ENCODE measurements at places on chromosomes 6 and 20.
A peak's percentile ranks its signal among the peaks of the same experiment; 100 is the strongest.

GRCh38 chr6:125586074-125586473 is 163.4 kb upstream of the HEY2 start:
- DNase-seq = no peak

- no peak for DNase-seq
These were observed 767 bp downstream of the AP5S1 start for GRCh38 chr20:3820901-3821727.

DNA sequence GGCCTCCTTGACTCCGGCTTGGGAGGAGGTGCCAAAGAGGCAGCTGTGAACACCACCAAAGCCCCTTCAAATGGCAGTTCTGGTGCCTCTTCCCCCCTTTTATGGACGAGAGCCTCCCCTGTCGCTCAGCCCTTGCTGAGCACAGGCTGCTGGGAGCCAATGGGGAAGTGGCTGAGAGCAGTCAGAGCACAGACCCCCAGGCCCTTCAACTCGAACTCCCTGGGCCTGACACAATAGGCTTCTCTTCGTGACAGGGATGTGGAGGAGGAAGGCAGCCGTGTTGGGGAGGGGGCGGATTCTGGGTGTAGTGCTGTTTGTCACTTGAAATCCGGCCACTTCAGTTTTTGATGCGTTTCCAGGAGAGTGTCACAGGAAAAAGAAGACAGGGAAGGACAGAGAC is at the start of gene PDYN:
Gene PDYN (minus strand): TSS at position 73 of the 400 bp plus-strand sequence. CDS start 10,974 bp downstream, outside the sequence.
- no peak for DNase-seq

- DNase-seq = peak; percentile 12
These were observed 702 bp downstream of the ETV7 start for GRCh38 chr6:36386495-36387439.

- no peak for DNase-seq
These were observed 414.1 kb downstream of the CDH26 start for GRCh38 chr20:60372275-60372674.

- DNase-seq = no peak
These were observed 16.1 kb upstream of the STK38 start for GRCh38 chr6:36563237-36563927.

DNA sequence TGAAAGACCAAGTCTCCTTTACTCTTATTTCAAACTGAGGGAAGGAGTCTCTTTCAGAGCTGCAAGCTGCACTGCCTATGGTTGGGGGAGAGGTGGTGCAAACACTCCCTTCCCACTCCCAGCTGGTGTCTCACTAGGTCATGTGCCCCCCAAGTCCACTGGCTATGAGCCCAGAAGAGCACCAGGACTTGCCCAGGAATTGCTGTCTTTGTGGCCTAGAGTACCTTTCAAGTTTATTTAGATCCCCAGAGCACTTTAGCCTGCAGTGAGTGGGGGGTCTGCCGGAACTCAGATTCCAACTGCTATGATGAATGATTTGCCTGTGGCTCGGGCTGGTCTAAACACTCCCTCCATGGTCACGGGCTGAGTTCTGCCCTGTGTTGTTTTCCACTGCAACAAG is 192.6 kb upstream of the CITED2 start:
- no peak for DNase-seq

- no peak for DNase-seq
These were observed 13.0 kb upstream of the MOXD1 start for GRCh38 chr6:132414322-132414721.

GRCh38 chr6:108211671-108212070 is 45.8 kb downstream of the NR2E1 start:
- DNase-seq = no peak

DNA sequence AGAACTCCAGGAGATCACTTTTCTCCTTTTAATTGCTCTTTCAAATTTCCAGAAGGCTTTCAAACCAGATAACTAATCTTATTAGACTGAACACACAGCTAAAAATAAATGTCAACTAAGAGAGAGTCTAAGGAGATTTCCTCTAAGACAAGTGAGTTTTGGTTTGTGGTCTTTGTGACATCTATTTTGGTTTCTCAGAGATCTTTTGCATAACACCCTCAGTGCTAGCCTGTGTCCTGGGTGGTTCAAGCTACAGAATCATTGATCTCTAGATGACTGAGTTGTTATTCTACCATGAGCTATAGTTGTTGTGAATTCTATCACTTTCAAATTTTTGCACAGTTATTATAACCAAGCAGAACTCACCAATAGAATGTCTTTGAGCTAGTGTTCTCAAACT is 49.1 kb upstream of the PLCB4 start:
- no peak for DNase-seq

DNA sequence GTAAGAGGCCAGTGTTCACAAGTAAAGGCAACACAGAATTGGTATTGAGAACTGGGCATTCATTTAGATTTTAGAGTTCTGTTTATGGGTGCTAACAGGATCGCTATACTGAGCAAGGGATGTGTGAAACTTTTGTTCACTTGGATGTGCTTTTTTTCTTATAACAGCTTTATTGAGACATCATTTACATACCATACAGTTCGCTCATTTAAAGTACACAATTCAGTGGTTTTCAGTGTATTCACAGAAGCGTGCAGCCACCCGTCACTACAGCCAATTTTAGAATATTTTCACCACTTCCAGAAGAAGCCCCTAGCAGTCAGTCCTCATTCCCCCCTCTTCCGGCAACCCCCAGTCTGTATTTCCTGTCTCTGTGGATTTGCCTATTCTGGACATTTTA is 48.7 kb downstream of the GFRA4 start:
- no peak for DNase-seq

DNA sequence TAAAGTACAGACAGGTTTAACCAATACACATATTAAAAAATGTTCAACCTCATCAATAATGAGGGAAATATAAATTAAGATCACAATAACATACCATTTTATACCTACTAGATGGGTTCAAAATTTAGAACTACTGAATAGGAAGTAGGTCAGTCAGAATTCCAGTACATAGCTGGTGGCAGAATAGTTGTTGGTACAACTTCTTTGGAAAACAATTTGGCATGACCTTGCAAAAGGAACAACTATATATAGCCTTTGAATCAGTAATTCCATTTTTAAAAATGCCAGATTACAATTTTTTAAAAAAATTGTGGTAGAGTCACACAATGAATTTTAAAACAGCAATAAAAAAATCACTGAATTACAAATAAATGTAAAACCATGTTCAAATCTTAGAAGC is 165.6 kb downstream of the CDK19 start:
- no peak for DNase-seq

DNA sequence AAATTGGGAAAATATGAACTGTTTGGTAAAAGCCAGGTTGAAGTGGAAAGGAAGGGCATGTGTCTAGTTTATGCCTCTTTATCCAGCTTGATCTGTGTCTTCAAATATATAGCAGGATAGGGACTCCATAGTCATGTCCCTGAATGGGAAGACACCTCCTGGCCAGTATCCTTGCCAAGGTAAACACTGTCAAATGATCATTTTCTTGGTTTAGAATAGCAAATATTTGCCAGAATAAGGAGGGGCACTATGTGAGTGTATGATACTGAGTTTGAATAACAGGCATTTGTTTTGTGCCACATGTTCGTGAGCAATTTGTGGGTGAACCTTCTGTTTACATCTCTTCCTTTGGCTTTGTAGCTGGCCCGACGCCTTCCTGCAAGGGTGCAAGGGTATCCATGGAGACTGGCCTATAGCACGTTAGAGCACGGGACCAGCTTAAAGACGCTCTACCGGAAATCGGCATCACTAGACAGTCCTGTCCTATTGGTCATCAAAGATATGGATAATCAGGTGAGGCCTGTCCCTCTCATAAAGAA is 34.2 kb upstream of the HINT3 start:
- DNase-seq = no peak

DNA sequence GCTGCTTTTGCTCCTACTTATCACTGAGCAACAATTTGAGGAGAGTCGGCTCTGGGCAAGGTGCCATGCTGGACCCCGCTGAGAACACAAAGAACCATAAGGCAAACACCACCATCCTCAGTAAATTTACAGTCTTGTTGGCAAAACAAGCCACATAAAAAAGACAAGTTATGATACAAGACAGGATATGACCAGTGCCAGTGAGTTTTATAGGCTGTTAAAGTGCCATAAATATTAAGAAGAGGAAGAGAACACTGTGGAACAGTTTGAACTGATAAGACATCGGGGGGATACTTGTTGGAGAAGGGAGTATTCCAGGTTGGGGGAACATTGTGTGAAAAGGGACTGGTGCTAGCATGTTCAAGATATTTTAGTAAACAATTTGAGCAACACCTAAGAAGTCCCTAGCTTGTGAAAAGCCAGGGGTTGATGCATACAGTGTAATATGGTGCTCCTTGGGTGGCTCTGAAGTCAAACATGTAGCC is 25.3 kb upstream of the RIPOR2 start:
- no peak for DNase-seq

- DNase-seq = no peak
These were observed 38.3 kb upstream of the GABRR1 start for GRCh38 chr6:89255417-89255816.

DNA sequence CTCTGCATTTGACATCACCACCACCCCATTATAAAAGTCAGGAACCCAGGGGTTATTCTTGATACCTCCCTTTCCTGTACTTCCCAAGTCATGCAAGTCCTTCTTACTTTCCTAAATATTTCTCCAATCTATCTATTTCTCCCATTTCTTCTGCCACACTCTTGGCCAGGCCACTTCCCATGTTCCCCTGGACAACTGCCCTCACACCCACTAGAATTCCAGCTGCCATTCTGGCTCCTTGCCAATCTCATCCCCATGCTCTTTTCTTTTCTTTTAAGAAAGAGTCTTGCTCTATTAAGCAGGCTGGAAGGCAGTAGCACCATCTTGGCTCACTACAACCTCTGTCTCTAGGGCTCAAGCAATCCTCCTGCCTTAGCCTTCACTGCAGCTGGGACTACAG is 15.2 kb downstream of the DEFB132 start:
- DNase-seq = no peak

DNA sequence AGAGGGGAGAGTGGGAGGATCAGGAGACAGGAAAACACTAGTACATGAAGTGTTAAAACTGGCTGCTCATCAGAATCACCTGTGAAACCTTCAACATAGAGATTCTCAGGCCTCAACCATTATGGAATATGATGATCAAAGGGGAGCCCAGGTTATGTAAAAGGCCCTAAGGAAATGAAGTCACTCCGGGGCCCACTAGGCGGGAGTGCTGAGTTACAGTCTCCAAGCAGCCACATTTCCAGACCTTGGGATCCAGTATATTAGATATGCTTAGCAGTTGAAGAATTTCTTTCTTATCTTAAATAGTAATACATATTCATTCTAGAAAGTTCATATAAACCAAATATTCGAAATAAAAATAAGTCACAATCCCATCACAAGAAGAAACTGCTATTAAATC is 476.3 kb downstream of the PRKN start:
- no peak for DNase-seq

- DNase-seq = no peak
These were observed 1.8 kb upstream of the YTHDF1 start for GRCh38 chr20:63217706-63218105.

DNA sequence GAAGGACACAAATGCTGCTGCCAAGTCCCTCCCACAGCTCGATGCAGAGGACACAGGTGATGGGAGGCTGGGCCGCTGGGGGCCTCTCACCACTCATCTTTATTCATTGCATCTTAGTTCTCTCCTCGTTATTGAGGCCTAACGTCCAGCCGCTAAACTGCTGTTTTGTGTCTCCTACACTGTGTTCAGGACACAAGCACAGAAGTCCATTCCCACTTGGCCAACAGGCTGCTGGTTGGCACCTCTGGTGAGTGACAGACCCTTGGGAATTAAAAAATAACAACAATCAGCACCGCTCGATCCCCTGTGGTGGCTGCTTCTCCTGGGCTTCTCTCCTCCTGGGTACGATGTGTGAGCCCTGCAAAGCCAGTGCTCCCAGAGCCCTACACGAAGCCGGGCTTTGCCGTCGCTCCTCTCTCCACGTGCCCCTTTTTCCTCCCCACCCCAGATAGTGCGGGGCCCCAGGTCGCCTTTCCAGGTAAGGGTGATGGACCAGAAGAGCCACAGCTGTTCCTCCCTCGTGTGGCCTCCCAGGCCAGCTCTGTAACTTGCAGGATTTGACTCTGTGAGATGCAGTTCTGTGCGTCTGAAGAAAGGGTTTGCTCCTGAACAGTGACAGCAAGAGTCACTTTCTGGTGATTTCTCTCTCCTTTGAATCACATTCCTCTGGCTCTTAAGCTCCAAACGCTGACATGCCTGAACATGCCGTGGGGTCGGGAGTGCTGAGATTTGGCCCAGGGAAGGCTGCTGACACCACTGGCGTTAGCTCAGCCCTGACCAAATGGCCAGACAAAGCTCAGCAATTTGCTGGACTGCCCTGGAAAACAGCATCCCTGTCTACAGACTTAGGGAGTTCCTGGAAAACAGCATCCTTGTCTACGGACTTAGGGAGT is 59.3 kb downstream of the DLL1 start:
- DNase-seq = no peak

DNA sequence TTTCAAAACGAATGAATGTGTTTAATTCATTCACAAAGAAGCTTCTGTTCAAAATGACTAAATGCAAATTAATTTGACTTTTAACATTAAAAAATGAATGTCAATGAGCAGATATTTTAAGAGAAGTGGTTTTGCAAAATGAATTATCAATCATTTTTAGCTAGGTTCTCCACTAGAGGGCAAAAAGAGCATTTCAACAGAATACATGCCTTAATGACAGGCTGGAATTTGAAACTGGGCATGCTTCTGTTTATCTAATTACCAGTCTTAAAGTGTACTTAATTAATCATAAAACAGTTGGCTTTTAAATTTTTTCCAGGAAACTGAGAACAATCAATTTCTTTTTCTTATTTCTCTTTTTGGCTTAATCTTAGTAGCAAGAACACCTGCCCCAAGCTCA is 63.8 kb upstream of the TINAG start:
- no peak for DNase-seq

DNA sequence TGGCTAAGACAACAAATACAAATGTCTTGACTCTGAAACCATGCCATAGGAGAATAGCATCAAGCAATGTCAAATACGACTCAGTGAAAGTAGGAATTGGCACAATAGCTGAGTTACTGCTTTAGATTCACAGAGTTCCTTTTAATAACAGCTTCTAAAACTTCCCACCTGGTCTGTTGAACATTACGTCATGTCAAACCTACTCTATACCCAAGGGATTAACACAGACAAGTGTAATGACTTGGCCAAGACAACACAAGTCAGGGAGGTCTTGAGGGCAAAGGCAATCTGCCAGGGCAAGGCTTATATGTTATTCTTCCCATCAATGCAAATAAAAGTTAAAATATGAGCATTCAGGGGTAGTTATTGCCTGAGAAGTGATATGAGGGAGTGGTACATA is 265.1 kb upstream of the PRDM1 start:
- DNase-seq = no peak

- no peak for DNase-seq
These were observed 60.5 kb downstream of the RSPH3 start for GRCh38 chr6:158939255-158940159.

DNA sequence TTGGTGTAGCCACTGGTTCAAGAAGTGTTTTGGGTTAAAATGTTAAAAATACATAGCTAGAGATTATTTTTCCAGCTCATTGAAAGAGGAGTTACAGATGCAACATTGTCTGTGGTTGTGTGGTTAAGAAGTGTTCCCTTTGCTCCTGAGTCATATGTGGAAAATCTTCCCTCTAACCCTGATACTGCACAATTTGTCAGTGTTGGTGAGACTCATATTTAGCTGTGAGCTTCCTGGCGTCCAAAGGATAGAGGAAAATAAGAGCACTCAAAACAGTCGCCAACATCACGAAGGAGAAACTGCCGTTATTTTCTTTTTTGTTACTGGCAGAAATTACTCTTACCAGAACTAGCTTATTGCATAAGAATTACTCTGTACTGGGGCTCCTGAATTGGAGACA is 250.4 kb downstream of the CDH4 start:
- no peak for DNase-seq

- no peak for DNase-seq
These were observed 131.6 kb upstream of the PMEPA1 start for GRCh38 chr20:57841297-57841866.
